ENCODE measurements at places on chromosomes 1 and 21. TPM values are rescaled to one million over a fixed set of nuclear protein-coding genes. Genes with fewer than 3 reads are reported as not detected.

SLC1A7 gene
- not detected for total RNA-seq

PDXK gene
- 72.0 TPM for total RNA-seq

OR4F16 gene
- not detected for total RNA-seq

NRIP1 gene
- 72.1 TPM for total RNA-seq

RBBP5 gene
- total RNA-seq = 11.4 TPM

ATP1A2 gene
- total RNA-seq = 0.49 TPM

GLMN gene
- 14.9 TPM for total RNA-seq

LCE1A gene
- not detected for total RNA-seq

MYCL gene
- 20.1 TPM for total RNA-seq

RBM11 gene
- total RNA-seq = 4.8 TPM

SLC22A15 gene
- 21.9 TPM for total RNA-seq

OR2L8 gene
- total RNA-seq = not detected

S100A7 gene
- total RNA-seq = not detected

SSR2 gene
- 340 TPM for total RNA-seq

NECTIN4 gene
- 0.13 TPM for total RNA-seq

STUM gene
- 0.08 TPM for total RNA-seq

FCRL6 gene
- total RNA-seq = not detected

SPRR2A gene
- not detected for total RNA-seq

CAPN9 gene
- total RNA-seq = not detected

OR2AK2 gene
- not detected for total RNA-seq

PDPN gene
- 4.3 TPM for total RNA-seq

RGS18 gene
- total RNA-seq = not detected

TEDDM1 gene
- total RNA-seq = not detected

FBLIM1 gene
- 198 TPM for total RNA-seq

CASP9 gene
- total RNA-seq = 12.0 TPM

TMPRSS2 gene
- total RNA-seq = 46.3 TPM

NTNG1 gene
- 3.2 TPM for total RNA-seq

APP gene
- total RNA-seq = 1,137 TPM

NID1 gene
- 186 TPM for total RNA-seq
